ENCODE measurements at places on chromosomes 16 and 17.

GRCh38 chr16:50861451-50861850, 119.6 kb downstream of the CYLD start:
- no peak for DNase-seq

- no peak for DNase-seq
Observed at GRCh38 chr17:8151641-8152111, 528 bp downstream of the PER1 start.

GRCh38 chr16:68281368-68282063, 17.2 kb downstream of the SLC7A6 start:
- DNase-seq, result no peak

GRCh38 chr17:75683583-75683982, 16.4 kb downstream of the SAP30BP start:
- DNase-seq, result no peak

GRCh38 chr17:54968988-54969332, 395 bp downstream of the STXBP4 start:
- peak; percentile 46 for DNase-seq

DNA sequence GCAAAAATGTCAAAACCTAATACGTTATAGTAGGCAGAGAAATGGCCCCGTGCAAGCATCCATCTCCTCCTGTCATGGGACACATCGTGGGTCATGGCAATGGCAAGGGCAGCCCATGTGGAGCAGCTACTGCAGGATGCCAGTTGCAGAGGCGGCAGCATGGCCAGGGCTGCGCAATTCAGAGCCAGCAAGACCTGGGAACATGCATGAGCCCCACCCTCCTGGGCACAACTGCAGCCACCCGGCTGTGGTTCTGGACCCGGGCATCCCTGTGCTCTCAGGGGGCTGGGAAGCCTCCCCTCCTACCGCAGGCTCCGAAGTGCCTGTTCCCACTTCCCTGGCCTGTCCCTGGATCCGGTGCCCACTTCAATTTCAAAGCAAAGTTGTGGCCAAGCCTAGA, 203.6 kb downstream of the CPPED1 start:
- DNase-seq, result no peak

- DNase-seq, result no peak
Observed at GRCh38 chr16:86558355-86559193, 3.5 kb upstream of the MTHFSD start.

GRCh38 chr17:57919918-57920317, 35.3 kb downstream of the CUEDC1 start:
- DNase-seq, result no peak
